ENCODE measurements at places on chromosomes 7 and 10.

GRCh38 chr7:91875851-91876250 lies 4.7 kb downstream of the MTERF1 start:
- DNase-seq, result no peak

DNA sequence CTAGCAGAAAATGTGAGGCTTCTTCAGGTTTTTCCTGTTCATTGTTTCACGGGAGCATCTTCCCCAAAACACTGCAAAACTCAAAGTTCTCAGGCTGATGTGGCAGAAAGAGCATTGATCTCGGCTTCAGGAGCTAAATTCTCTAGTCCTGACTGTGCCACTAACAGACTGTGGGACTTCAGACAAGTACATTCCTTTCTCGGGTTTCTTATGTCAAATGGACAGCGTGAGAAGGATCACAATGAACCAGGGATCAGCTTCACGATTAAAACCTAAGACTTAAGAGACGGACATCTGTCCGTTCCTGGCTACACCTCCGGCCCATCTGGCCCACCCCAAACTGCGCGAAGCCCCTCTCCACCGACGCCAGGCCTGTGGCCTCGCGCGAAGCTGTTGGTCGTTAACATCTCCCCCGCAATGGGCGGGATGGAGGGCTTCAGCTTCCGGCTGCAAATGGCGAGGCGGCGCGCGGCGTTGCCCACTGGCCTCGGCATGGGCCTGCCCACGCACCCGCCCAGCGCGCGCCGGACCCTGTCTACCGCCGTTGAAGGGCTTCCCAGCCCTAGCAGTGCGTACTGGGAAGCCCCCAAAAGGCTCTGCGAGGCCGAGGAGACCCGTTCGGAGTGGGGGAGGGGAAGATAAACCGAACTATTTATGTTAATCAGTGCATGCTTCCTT lies 549 bp upstream of the DDX50 start:
- peak; percentile 95 for DNase-seq

- peak; percentile 17 for DNase-seq
These were observed 12.4 kb downstream of the CPA5 start for GRCh38 chr7:130356876-130357611.

DNA sequence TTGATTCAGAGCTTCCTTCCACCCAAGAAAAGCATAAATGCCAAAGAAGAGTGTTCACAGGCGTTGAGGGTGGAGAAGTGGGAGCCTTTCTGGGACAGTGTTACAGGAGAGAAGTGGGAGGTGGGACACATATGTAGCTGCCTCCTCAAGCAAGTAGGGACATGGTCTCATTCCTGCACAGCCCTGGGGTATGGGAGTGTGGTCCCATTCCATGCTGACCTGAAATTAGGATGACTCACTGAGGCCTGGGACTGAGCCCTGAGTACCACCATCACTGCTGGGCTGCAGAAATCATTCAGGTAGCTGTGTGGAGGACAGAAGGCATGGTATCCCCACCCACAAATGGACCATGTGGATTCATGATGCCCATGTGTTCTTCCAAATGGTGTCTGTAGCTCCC lies 17.4 kb upstream of the SFTPA1 start:
- no peak for DNase-seq

GRCh38 chr7:27103489-27104226 lies 1.2 kb upstream of the HOXA2 start:
- DNase-seq, result no peak

DNA sequence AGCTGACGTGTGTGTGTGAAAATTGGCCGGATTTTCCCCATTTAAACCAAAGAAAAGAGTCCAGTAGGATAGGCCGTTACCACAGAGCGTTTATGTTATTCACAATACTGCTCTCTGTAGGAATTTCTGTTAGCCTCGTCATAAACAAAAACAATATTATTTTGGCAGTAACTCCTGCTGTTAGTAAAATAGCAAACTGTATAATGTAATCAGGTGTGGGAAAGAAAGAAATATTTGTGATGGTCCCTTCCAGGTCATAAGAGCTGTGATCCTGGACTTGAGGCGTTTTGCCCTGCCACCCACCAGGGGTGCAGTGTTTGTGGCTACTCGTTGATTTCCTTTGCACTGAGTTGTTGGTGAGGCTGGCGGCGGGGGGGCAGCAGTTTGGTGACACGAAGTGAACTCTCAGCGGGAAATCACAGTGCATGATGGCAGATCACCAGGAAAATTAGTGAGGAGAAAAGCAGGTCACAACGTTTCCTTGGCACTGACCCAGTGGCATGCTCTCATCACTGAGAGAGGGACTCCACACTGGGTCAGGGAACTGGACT lies 2.8 kb downstream of the EEPD1 start:
- peak; percentile 31 for DNase-seq

Data from substantia nigra (tissue), 51 donors.